ENCODE measurements at places on chromosomes 7 and 10.
A peak's percentile ranks its signal among the peaks of the same experiment; 100 is the strongest.

DNA sequence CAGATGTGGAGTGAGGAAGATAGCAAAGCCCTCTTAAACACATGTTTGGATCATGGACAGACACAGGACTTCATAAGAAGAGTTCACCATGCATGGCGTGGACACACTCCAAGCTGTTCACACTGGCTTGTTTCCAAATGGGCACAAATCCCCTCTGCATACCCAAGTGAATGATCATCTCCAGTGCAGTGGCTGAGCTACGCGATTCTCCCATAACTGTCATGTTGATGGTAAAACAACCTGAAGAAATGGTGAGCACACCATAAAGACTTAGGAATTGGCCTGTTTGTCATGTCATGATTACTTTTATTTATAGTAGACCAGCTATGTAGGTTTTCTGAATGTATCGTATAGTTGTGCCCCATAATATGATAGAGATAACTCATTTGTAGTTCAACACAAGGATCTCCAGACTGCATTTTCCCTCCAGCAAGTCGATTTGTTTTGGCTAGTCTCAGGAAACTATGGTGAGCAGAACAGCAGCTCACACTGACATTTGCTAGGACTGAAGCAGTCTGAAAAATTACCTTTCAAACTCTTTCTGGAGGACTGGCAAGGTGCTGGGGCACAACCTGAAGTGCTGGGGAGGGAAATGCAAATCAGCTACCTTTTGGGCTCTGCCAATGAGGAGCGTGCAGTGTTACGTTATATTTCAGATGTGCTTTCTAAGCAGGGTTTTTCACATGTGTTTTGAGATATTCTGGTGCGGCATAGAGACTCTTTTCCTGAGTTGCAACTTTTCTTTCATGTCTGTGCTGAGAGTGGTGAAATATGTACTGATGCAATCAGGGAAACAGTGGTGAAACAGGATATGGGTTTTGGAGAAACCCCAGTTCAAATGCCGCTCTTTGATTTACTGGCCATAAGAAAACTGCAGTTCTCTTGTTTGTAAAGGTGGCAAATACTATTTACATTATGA, 629.6 kb upstream of the DPP6 start:
- no peak for DNase-seq

DNA sequence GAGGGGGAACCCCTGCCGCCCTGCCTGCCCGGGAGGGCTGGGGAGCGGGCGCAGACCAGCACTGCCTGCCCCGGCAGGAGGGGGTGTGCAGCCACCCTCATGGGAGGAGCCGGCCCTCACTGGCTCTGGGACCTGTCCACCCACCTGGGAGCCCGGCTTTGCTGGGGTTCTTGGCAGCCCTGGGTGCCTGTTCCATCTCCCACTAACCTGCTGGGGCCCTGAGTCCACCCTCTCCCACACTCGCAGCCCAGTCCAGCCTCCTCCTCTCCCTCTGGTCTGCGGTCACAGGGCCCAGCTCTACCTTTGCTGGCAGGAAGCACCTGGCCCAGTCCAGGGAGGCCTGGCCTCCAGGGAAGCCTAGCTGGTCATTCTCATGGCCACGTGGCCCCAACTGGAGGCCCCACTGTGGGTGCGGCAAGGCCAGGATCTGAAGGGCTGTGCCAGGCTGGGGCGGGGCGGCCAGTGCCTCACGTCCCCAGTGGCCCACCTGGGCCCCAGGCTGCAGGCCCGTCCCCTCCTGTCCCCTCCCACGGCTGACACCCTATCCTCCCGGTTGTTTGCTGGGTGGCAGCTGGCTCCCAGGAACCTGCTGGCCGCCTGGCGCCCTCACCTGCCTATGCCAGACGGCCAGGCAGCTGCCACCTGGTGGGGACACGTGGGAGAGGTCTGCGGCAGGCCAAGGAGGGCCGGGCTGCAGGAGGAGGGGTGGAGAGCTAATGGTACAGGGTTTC, at the start of gene TMEM184A:
Gene TMEM184A, minus strand, starts transcription at position 393 of the 731 bp plus-strand sequence. CDS start 721 bp downstream, outside the sequence.
- DNase-seq: no peak

- DNase-seq: no peak
Measured at GRCh38 chr10:62231805-62232204, 36.8 kb downstream of the RTKN2 start.

- DNase-seq: no peak
Measured at GRCh38 chr10:8361510-8361844, 307.0 kb downstream of the GATA3 start.

GRCh38 chr7:14389595-14389994, 400.1 kb upstream of the ETV1 start:
- DNase-seq: no peak

GRCh38 chr10:32445036-32445435, 904 bp upstream of the CCDC7 start:
- no peak for DNase-seq

DNA sequence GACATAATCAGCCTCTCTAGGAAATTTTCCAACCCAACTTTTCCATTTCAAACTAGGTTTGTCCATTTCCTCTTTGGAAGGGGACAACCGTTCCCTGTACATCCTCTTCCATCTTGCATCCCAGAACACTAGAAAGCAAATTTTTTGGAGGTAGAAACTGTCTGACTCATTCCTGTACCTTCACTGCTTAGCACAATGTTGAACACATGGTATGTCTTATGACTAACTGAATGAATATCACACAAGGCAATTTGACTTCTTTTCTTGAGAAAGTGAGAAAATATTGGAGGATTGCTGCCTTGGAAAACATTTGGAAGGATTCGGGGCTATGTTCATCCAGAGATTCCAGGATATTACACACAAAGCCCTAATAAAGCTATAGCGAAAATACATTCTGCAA, 289.1 kb downstream of the FGFR2 start:
- DNase-seq: no peak

- no peak for DNase-seq
Measured at GRCh38 chr10:127332631-127333030, 136.2 kb upstream of the INSYN2A start.

DNA sequence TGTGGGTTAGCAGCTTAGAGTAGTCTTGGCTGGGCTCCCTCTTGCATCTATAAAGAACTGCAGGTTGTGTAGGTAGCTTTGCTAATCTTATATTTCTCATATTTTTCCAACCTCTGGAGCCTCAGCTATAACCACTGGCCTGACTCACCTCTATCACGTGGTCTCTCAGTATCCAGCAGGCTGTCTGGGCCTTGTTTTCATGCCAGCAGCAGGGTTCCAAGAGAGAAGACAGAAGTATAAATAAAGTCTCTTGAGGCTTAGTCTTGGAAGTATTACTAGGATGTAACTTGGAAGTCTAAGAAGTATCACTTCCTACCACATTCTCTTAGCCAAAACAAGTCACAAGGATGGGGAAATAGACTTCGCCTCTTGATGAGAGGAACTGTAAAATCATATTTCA, 73.3 kb downstream of the WIPF3 start:
- DNase-seq: no peak

DNA sequence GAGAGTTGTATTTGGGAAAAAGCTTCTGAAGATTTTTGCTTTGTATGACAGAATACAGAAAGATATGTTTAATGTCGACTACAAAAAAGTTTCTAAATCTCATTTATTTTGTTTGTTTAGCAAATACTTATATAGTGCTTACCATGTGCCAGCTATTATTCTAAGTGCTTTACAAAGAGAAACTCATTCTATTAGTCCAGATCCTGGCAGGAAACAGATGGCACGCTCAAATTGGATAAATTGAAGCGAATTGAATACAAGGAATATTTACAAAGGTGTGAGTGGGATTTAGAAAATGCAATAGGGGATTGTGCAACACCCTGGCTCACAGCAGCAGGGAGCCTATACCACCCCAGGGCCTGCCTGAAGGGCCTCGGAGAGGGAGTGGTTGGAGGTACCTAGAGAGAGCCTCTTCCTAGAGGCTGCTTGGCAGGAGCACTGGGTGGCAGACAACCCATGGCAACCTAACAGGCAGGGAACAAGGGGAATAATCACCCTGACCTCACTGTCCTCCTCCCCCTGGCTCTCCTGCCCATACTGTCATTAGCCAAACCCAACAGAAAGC, 27.6 kb upstream of the FAM204A start:
- DNase-seq: no peak

- no peak for DNase-seq
Measured at GRCh38 chr10:122553341-122553740, 7.2 kb upstream of the DMBT1 start.

- no peak for DNase-seq
Measured at GRCh38 chr10:13395540-13395939, 47.4 kb upstream of the SEPHS1 start.

GRCh38 chr10:29681676-29682448, 47.1 kb upstream of the SVIL start:
- DNase-seq: no peak

- DNase-seq: no peak
Measured at GRCh38 chr7:20895563-20895962, 108.9 kb upstream of the SP8 start.

DNA sequence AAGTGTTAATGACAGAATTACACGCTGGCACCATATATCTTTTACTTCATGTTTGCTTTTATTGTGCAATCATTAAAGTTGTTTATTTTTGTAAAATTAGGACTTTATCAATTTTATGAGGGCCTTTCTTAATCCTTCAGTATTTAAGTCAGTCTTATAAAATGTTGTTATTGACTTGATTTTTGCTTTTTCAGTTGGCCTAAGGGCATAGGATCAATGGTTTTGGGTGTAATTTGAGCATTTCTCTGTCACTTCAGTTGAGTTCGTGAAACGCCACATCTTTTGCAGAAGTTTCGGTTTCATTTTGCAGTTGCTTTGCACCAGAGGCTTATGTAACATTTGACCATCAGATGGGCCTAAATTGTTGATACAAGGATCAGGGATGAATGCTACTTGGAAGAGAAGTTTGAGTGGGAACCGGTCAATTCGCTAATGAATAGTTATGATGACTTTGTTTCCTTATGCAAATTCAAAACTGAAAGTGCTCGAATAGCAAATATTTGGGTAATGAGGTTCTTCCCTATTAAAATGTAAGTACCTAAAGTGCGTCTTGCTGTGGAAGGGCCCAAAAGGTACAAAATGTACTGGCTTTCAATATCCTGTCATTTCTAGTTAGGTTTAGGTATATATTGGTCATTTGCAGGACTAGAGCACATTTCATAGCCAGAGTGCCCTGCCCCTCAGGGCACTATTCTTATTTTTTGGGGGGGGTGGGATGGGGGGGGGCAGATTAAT, 340.9 kb downstream of the LRMDA start:
- DNase-seq: no peak

GRCh38 chr7:92835261-92835850, 1.0 kb downstream of the CDK6 start:
- peak; percentile 53 for DNase-seq

DNA sequence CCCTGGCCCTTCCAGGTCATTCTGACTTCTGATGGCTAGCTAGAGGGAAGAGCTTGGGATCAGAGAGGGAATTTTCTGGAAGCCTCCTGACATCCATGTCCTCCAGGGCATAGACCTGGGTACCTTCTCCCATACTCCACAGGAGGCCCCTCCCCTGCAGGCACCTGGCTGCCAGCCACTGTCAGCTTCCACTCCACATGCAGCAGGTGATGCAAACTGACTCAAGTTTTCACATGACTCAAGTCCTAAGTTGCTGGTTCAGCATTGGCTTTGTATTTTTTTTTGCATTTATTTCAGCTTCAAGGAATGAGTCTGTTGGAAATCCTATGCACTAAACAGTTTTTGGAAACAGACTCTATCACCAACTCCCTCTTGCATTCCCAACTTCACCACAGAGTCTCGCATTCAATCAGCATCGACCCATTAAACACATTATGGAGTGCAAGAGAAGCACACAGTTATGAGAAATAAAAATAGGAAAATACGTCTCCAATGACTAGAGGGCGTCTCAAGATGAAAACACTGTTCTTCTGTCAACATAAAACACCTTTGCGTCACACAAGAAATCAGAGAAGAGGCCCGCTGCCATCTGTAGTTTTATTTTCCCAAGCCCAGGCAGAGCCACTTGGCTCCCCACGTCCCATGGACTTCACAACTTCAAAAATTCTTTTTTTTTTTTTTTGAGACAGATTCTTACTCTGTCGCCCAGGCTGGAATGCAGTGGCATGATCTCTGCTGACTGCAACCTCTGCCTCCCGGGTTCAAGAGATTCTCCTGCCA, 362.6 kb upstream of the MGMT start:
- DNase-seq: no peak

DNA sequence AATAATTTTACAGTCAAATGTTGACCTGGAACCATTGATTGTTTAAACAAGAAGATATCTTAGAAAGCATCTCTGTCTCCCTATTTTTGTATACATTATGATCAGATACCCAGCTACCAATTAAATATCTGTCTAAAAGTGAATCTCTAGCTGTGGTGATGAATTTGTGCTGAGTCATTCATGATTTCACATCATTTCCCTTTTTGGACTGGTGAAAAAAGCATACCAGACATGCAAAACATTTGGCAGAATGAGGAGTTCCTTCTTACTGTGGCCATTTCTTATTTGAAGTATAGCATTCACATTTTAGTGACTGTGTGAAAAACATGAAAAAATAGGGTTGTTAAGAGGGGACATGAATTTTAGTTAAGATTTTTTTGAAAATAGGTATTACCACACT, 98.0 kb upstream of the GATA3 start:
- DNase-seq: no peak

DNA sequence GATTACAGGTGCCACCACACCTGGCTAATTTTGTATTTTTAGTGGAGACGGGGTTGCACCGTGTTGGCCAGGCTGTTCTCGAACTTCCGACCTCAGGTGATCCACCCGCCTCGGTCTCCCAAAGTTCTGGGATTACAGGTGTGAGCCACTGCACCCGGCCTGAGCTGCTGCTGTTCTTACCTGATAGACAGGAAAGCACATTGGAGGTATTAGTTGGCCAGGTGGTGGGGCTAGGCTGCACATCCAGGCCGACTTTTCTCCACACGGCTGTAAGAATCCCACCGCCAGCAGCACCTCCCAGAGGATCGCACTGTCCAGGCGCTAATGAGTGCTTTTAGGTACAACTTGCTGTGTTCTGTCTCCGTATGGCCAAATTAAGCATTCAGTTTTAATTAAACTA, 112.6 kb downstream of the WDR37 start:
- no peak for DNase-seq

DNA sequence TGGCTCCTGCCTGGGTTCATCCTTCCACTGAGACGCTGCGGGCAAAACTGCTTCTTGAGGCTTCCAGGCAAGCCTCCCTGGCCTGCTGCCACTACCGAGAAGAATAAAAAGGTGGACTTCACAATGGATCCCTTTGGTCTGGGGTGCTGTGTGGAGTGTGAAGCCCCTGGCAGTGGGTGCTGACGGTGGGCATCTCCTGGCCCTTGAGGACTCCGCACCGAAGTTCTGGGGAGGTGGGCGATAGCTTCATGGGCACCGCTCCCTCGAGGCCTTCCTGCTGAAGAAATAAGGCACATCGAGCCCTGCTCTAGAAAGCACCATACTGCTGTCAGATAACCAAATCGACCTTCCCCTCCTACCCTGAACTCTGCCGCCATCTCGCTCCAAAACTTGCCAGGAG, 106.6 kb upstream of the CTBP2 start:
- DNase-seq: no peak

GRCh38 chr7:139941421-139941820, 112.4 kb downstream of the TBXAS1 start:
- no peak for DNase-seq

DNA sequence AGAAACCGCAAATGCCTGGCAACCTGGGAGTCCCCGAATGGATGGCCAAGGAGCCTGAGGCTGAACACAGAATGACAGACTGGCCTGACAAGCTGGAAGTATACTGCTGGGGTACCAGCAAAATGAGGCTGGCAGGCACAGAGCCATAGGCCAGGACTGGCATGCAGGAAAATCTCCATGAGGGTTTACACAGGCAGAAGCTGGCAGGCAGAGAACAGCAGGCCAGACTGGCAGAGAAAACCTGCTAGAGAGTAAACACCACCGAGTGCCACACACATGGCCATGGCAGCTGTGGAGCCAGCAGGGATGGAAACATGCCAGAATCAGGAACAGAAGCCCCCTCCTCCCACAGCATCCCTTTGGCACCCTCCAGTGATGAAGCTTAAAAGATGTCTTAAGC, 63.4 kb downstream of the CRPPA start:
- DNase-seq: no peak

Measured in stimulated activated CD4-positive, alpha-beta T cell treated with anti-CD3 and anti-CD28 coated beads, TNF-alpha, amount 100 ng/mL, for 48 hours (primary cell).